ENCODE measurements at places on chromosomes 2 and 18.

- no peak for DNase-seq
Observed at GRCh38 chr2:234852941-234853340, 98.9 kb upstream of the SH3BP4 start.

GRCh38 chr2:95500854-95501253, 16.3 kb upstream of the TRIM43B start:
- no peak for DNase-seq

DNA sequence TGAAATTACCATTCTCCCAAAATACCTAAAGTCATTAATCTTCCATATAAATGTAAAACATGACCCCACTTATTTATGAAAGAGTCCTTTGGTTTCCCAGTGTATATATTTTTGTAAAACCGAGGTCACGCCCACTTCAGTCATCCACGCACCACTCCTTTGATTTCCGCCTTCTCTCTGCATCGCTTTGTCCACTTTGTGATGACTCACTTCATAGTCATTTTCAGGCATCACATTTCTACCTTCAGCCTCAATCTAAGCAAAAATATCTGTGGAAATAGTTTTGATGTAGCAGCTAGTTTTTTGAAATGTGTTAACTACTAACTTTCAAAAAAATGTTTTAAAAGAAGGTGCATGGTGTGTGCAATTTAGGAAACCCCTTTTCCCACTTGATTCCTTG, 793.5 kb upstream of the SOX11 start:
- DNase-seq: no peak

DNA sequence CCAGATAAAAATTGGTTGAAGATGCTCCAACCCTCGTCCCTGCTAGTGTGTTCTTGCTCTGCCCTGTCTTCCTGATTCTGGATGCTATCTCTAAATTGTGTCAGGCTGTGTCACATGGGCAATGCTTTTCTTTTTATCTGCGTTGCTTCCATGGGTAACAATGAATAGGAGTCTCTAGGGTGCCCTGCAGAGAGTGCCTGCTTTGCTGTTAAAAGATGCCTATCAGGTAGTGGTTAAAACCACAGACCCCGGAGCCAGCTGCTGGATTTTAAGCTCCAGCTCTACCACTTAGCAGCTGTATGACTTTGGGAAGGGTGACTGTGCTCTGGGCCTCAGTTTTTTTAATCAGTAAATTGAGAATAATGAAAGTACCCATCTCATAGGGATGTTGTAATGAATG, 340.3 kb downstream of the PLCL1 start:
- no peak for DNase-seq

GRCh38 chr2:227388537-227389011, 825 bp upstream of the SCYGR1 start:
- no peak for DNase-seq

- DNase-seq: no peak
Observed at GRCh38 chr2:64626146-64626809, 27.4 kb downstream of the SERTAD2 start.

DNA sequence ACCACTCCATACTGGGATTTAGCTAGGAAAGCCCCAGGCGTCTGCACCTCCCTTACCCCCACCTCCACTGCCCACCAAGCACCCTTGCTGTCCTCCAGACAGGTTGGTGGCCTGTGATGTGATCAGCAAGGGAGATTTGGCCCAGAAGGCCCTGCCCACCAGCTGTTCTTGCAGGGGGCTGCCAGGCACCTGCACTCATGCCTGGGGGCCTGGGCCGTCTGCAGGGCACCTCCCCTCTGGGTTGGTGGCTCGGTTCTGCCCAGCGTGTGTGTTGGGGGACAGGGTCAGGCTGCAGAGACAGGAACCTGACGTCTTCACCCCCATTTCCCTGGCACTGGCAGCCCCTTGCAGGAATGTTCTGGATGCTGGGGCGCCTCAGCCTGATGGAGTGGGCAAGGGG, 5.8 kb downstream of the DNMT3A start:
- no peak for DNase-seq

- no peak for DNase-seq
Observed at GRCh38 chr2:38438883-38439612, 62.0 kb upstream of the ATL2 start.

DNA sequence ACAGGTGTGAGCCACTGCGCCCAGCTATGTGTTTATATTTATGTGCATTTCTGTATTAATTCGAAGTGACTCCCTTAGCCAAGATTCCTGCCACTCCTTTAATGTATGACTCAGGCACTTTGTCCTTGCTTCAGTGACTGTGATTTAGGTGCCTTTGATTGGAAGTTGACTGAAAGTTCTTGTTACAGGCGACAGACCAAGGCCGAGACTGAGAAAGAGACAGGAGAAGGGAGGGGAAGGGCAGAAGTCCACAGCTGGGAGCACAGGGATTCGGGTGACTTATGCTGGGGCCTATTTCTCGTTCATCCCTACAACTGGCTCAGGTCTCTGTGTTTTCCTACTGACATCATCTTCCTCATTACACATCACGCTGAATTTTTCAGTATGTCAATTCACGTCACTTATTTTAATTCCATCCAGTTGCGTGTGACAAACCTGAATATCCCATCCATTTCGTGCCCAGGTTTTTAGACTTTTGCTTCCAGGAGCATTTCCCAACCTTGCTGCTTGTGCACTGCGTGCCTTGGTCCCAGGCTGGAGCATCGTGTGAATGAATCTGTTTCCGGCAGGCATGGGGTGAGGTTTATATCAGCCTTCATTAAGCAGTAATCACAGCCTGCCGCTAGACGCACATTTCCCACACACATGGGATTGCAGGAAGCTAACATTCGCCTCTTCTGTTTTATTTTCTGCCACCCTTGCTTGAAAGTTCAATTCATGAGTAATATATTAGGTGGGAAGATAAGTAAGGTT, 42.4 kb downstream of the TMEM18 start:
- peak; percentile 6 for DNase-seq

GRCh38 chr2:147515213-147515612, 329.6 kb upstream of the ACVR2A start:
- DNase-seq: no peak

GRCh38 chr2:241563031-241563507, 4.5 kb downstream of the BOK start:
- no peak for DNase-seq

DNA sequence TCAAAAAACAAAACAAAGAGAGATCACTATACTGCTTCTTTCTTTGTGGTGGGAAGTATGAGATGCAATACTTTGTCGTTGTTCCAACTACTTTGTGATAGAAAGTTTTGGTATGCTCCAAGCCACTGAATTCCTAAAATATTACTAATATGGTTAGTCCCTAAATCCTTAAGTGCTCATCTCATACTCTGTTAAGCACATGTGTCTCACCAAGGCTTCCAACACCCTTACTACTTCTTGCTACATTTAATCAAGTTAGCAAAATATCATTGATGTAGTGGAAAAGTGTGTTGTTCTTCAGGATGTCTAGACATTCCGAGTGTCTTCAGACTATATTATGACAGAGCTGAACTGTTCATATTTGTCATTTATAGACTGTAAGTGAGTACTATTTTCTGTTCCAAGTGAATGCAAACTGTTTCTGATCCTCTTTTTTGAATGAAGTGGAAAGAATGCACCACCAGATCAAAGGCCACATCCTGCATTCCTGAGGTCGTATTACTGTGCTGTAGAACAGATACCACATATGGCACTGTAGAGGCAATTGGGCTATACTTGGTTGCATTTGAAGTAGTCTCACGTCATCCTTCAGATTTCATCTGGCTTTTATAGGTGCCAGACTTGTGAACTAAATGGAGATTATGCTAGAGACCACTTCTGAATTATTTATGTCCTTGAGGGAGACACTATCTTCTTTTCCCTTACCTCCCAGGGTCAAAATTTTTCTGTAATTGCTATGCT, 298.4 kb upstream of the ZNF521 start:
- DNase-seq: peak; percentile 67

GRCh38 chr2:2765839-2766495, 434.9 kb upstream of the MYT1L start:
- DNase-seq: no peak
